Activated CD4-positive, alpha-beta T cell treated with anti-CD3 and anti-CD28 coated beads for 36 hours (primary cell): ENCODE measurements at places on chromosomes 3 and 15. TPM values are rescaled to one million over a fixed set of nuclear protein-coding genes. Genes with fewer than 3 reads are reported as not detected.
A peak's percentile ranks its signal among the peaks of the same experiment; 100 is the strongest.

- no peak for DNase-seq
Measured at GRCh38 chr3:26682406-26682805, 59.8 kb downstream of the LRRC3B start.

GRCh38 chr3:66362541-66362941 is 138.3 kb downstream of the LRIG1 start:
- no peak for DNase-seq

GRCh38 chr3:23232016-23232415 is 28.9 kb downstream of the UBE2E2 start:
- DNase-seq, result no peak

GRCh38 chr3:3798631-3799113 is 559 bp upstream of the LRRN1 start:
- DNase-seq, result peak; percentile 45

GRCh38 chr3:94024385-94024784 is 4.0 kb downstream of the STX19 start:
- DNase-seq, result no peak

DNA sequence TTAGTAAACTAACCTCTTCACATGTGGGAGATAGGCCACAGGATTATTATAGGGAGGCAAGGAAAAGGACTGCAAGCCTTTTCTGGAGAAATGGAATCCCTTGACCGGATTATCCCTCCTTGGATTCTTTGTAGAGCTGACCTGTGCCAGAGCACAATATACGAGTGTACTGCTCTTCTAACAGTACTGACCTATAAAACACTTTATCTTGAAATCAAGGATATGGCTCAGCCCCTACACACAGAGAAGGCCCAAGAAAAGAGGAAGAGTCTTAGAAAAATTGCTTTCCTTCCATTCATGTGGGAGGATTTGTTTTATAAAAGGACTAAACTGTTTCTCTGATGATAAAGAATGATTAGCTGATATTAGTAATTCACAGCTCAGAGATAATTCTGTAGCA is 42.2 kb downstream of the DMXL2 start:
- no peak for DNase-seq

DNA sequence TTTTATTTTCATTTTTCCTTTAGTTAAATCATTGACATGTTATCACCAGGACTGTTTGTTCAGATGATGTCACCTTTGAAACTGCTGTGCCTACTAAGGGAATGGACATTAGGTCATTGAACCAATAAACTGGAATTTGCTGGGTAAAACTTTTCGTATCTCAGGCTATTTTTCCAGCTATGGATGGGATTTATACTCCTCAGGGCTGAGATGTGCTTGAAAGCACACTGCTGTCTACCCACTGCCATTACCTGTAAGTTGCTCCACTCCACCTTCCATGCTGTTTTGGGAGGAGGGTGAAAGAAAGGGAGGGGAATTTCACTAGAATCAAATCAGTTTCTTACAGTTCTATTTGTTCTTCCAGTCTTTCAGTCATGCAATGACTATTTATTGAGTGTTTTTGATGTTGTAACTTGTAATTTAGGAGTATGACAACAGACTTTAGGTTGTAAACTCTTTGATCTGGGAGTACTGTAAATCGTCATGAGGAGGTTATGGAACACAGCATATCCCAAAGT is 11.3 kb downstream of the EHD4 start:
- DNase-seq, result no peak

DNA sequence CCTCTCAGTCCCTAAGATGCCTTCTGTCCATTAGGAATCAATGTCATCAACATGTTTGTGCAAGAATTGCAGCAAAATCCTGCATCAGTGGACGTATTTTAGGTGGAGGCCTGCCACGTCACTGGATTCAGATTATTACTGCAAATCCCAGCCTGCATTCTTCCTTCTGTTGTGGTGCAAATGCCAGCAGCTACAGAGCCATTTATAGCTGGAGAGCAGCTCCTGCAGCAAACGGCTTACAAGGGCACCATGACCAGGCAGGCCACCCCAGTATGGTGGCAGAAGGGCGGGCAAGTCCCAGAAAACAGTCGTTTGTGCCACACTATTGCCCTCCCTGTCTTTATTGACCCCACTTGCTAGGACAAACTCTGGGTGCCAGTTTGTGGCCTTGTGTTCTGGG is 74.7 kb downstream of the SNRK start:
- DNase-seq, result no peak

GRCh38 chr3:10982782-10983181 is 9.8 kb upstream of the SLC6A1 start:
- no peak for DNase-seq

DNA sequence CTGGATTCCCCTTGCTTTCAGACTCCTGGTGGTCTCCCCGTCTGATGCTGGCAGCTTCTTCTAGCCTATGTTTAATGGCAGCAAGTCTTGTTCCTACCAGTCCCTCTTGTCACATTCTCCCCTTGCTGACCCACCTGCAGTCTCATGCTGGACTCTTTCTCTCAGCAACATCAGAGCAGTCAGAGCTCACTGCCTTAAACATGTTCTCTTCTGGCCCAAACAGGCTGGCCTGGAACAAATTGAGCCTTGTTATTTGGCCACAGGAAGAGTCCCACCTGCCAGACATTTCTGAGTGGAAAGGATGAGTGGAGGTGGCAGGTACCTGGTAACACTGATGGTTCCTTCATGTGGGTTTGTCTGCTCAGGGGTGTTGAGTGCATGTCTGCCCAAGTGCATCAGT is 59.2 kb upstream of the APEH start:
- DNase-seq, result no peak

DNA sequence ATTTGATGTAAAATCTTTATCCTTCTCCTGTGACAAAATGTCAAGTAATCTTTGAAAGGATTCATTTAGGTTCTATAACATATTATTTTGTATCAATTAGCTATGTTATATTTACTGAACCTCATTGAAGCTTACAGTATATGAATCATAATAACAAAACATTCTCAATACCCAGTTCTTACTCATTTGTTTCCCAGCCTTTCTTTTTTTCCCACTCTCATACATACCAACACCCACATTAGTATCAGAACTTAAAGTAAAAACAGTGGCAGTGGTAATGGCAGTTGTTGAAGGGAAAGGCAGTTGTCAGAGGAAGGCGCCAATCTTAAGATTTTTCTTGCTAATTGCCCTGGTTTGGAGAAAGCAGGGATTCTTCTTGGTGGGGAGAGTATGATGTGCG is 33.2 kb upstream of the TRPC1 start:
- no peak for DNase-seq

GRCh38 chr3:56076746-56077145 is 391.5 kb downstream of the ERC2 start:
- no peak for DNase-seq

GRCh38 chr15:68031404-68031803 is 22.7 kb upstream of the PIAS1 start:
- DNase-seq, result no peak

DNA sequence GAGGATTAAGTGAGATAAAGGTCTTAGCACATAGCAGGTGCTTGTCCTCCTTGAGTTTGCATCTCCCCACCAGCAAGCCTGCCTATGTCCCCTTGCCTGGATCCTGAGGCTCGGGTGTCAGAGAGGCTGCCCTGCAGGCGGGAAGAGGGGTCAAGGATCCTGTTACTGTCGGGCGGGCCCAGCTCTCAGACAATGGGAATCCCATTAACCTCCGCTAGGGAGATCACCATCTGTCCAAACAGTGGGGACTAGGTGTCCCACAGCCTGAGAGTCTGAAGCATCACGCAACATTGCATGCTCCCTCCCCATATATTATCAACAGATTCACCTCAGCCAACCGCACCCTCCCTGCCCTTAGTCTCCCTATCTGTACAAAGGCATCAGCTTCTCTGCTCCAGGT is 151.4 kb downstream of the FBLN2 start:
- DNase-seq, result no peak

GRCh38 chr3:62525281-62525680 is 151.9 kb upstream of the FEZF2 start:
- no peak for DNase-seq

GRCh38 chr15:99051308-99051707 is 43.7 kb upstream of the PGPEP1L start:
- DNase-seq, result no peak

GRCh38 chr3:122513386-122514122 is 1.2 kb downstream of the KPNA1 start:
- DNase-seq, result no peak

GRCh38 chr15:40054855-40055575 is 16.0 kb upstream of the SRP14 start:
- peak; percentile 68 for DNase-seq

DNA sequence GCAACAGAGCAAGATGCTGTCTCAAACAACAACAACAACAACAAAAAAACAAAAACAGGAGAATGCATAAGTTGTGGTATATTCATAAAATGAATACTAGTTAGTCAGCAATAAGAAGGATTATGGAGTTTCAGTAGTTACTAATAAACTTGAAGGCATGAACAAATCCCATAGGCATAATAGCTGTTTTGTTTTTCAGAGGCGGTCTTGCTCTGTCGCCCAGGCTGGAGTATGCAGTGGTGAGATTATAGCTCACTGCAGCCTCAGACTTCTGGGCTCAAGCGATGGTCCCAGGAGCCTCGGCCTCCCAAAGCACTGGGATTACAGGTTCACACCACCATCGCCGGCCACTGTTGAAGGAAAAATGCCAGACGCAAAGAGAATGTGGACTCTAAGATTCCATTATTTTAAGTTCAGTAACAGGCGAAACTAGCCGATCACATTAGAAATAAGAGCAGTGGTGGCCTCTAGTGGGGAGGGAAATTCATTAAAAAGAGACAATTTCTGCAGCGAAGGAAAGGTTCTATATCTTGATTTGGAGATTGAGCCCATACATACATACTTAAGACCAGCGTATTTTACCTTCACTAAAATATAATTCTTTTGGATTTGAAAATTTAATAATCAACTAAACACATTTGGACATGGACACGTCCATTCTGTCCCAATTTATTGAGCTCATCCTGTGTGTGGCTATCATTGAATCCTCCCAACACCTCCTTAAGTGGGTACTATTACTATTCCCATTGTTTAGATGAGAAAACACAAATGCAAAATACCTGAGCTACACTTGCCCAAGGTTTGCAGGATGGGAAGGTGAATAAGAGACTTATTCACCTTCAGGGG is 27.4 kb upstream of the HDAC11 start:
- peak; percentile 56 for DNase-seq

- DNase-seq, result no peak
Measured at GRCh38 chr3:150723946-150724345, 20.2 kb upstream of the ERICH6 start.

DNA sequence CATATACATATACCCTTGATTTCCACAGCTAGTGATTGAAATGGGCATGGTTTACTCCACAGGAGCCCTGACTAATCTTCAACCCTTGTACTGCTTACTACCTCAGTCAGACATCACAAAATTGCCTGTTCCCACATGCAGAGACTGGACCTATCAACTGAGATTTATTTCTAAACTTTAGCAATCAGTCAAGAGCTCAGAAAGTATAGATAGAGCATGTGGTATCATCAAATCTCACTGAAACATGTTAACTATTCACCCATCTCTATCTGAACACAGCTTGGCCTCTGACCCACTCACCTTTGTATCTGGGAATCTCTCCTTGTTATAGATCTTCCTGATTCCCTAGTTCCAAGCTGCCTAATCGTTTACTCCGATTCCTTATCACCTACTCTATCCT is 14.6 kb downstream of the ADAM10 start:
- no peak for DNase-seq

DNA sequence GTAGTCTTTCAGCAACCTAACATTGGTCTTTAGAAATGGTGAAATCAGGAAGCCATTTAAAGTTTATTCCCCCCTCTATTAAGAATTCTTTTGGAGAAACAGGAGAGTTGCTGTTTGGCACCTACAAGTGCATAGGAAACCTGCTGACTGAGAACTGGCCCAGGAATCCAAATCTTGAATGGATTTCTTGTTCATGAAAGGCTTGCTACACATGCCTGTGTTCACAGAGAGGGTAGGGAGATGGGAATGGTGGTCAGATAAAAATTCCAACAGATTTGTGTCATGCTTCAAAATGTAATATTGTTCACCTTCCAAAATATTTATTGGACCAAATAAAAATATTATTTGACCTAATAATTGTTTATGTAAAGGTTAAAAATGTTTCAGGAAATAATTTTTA is 24.2 kb upstream of the ZPLD1 start:
- DNase-seq, result no peak

DNA sequence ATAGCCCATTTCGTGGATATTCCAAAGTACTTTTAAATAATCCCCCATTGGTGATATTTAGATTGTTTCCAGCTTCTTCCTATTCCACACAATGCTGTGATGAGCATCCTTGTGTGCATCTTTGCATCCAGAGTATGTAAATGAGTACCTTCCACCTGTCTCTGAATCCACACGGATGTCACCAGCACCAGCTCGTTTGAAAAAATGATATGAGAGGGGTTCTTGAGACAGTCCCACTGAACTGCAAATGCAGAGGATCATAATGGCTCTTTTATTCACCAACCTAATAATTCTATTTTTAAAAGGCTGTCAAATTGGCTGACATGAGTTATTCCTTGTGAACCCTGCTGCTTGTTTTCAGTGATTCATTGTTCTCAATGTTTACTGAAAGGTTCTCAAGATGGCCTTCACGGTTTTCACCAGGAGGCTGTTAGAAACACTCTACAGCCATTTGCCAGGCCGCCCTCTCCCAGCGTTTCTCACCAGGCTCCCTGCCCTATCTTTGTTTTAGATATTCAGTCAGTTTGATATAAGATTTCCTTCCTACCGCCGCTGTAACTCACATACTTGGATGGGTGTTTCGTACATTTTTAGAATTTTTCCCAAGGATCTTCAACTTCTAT is 96.7 kb upstream of the PTPRG start:
- DNase-seq, result no peak

TTC21A gene
- total RNA-seq, result 2.3 TPM

PIGZ gene
- 0.44 TPM for total RNA-seq

C3orf20 gene
- total RNA-seq, result not detected

IMPG2 gene
- total RNA-seq, result 0.14 TPM

IL17RD gene
- 0.18 TPM for total RNA-seq

SOX2 gene
- not detected for total RNA-seq

LYSMD2 gene
- total RNA-seq, result 20.1 TPM

GNB4 gene
- total RNA-seq, result 0.75 TPM

CLDN16 gene
- not detected for total RNA-seq

RBMS3 gene
- total RNA-seq, result 1.5 TPM

CLDN18 gene
- not detected for total RNA-seq

CACNA2D2 gene
- total RNA-seq, result 1.1 TPM

BNC1 gene
- not detected for total RNA-seq

TMEM212 gene
- not detected for total RNA-seq
